ENCODE measurements at places on chromosomes 2 and 18. TPM values are rescaled to one million over a fixed set of nuclear protein-coding genes. Genes with fewer than 3 reads are reported as not detected.

The OXER1 gene
- not detected for total RNA-seq

The CCDC148 gene
- 0.26 TPM for total RNA-seq

The SAG gene
- total RNA-seq, result not detected

The CPSF3 gene
- 52.5 TPM for total RNA-seq

The TDRD15 gene
- not detected for total RNA-seq

The PHLPP1 gene
- total RNA-seq, result 5.7 TPM

The CMPK2 gene
- total RNA-seq, result 2.1 TPM

The SPC25 gene
- 3.9 TPM for total RNA-seq

The DARS1 gene
- 73.2 TPM for total RNA-seq

The NT5DC4 gene
- total RNA-seq, result not detected

The NTSR2 gene
- total RNA-seq, result not detected

The RAB6C gene
- total RNA-seq, result under 0.01 TPM

The SCN3A gene
- total RNA-seq, result 0.13 TPM

The SERPINB3 gene
- not detected for total RNA-seq

The IL37 gene
- not detected for total RNA-seq

The GRB14 gene
- total RNA-seq, result 6.1 TPM

The RUFY4 gene
- total RNA-seq, result not detected

The ASAP2 gene
- 83.4 TPM for total RNA-seq

The DNPEP gene
- total RNA-seq, result 47.6 TPM

The ANKRD62 gene
- total RNA-seq, result not detected

The UGT1A5 gene
- not detected for total RNA-seq

The AGFG1 gene
- 43.7 TPM for total RNA-seq

The PPP1R1C gene
- total RNA-seq, result 0.56 TPM

The NEU4 gene
- not detected for total RNA-seq

The LCT gene
- total RNA-seq, result not detected

The RESP18 gene
- not detected for total RNA-seq

The GATA6 gene
- 29.3 TPM for total RNA-seq

The RTTN gene
- total RNA-seq, result 12.6 TPM

The ALK gene
- not detected for total RNA-seq

The GAREM2 gene
- 0.53 TPM for total RNA-seq

The RFX8 gene
- total RNA-seq, result 20.3 TPM

The DHX57 gene
- total RNA-seq, result 26.6 TPM

The ACKR3 gene
- 6.0 TPM for total RNA-seq

The SLC5A7 gene
- not detected for total RNA-seq

The SERPINB10 gene
- total RNA-seq, result 0.13 TPM

The KIF5C gene
- total RNA-seq, result 0.13 TPM

The ZNF516 gene
- total RNA-seq, result 8.9 TPM

The OSR1 gene
- total RNA-seq, result 120 TPM

Measured in aortic smooth muscle cell (primary cell).